NCI-H1436 treated with DMSO at 0.1 percent for 48 hours (cell line): ENCODE measurements at places on chromosomes 6 and 20.

GRCh38 chr6:81237226-81237625 lies 515.3 kb downstream of the TENT5A start:
- DNase-seq = no peak

DNA sequence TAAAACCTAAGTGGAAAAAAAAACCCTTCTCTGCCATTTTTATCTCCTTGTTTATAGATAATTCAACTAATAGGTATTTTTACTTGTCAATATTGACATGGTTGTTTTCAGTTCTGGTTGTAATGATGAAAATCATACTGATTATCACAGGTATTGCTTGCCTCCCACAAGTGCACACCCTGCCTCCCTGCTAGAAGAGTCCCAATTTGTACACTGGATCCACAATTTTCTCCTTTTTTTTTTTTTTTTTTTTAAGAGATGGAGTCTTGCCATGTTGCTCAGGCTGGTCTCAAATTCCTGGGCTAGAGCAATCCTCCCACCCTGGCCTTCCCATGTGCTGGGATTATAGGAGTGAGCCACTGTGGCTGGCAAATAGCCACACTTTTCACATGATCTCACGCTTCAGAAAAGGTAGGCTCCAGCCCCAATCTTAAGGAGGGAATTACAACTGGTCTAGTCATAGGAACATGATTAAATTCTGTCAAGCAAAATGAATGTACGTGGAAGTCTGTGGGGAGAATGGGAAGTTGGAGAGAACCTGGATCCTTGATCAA lies 12.3 kb downstream of the DYNLT2 start:
- DNase-seq = peak; percentile 11

GRCh38 chr6:80579391-80580023 lies 473.0 kb downstream of the BCKDHB start:
- no peak for DNase-seq

DNA sequence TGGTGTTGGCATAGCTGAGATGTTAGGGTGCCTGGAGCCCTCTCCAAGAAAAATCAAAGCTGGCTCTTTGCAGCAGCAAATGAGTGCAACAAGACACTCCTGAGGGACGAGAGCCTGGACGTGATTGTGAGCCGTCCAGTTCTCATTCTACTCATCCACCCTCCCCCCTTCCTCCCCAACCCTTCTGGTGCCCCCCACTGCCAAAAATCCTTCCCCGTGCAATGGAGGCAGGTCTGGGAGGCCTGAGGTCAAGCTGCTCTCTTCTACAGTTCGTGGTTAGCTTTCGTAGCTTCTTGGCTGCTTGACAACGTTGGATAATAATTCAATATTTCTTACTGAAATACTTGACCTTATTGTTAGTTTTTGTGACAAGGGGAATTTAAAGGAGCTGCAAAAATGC lies 185.3 kb upstream of the SUPT3H start:
- DNase-seq = no peak

DNA sequence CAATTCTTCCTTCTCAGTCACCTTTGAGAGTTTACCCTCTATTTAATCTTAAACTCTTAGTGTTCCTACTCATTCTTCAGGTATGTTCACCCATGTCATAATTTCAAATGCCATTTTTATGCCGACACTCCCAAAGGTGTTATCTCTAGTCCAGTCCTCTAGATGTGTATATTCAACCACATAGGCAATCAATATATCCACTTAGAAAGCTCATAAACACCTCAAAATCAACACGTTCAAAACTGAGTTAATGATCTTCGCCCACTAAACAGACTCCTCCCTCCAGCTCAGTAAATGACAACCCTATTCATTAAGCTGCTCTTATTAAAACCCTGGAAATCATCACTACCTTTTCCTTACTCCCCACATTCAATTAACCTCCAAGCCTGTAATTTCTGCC lies 6.4 kb downstream of the OSTM1 start:
- no peak for DNase-seq
